ENCODE measurements at places on chromosomes 5 and 9.

DNA sequence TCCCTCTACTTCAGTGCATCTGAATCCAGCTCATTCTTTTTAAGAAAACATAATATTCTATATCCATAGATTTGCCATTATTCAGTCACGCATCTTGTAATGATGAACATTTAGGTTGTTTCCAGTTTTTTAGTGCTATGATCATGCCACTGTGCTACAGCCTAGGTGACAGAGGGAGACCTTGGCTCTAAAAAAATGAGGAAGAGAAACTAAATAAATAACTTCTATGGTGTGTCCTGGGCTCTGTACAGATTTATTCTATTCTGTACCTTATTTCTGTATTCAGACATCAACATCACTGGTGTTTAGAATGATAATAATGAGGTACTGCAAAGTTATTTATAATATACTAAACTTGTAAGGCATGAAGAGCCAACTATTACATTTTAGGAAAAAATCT lies 45.9 kb downstream of the PDE8B start:
- ATAC-seq = no peak

- ATAC-seq = peak; percentile 85
These were observed at the start of gene ARHGEF28 for GRCh38 chr5:73625944-73626811. Gene ARHGEF28, plus strand, starts transcription at chr5:73626196. Its CDS starts 58,656 bp downstream, at chr5:73684852.

GRCh38 chr5:2701592-2701991 lies 49.9 kb downstream of the IRX2 start:
- ATAC-seq = peak; percentile 39

GRCh38 chr5:116076496-116076895 lies 8.3 kb upstream of the COMMD10 start:
- no peak for ATAC-seq

DNA sequence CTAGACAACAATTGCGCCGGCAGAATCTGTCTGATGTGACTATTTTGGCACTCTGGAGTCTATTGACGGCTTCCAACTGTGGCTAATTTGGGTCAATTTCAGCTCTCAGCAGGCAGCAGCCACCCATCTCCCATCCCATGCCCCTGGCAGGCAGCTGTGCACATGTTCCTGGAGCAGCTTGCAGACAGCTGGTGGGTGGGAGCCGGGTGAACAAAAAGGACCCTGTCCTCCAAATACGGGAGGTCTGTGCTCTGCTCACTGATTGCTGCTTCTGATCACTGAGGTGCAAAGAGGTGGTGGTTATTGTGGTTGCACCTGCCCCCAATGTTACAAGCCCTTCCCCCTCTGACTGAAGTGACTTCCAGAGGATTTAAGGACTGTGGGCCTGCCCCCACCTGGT lies 45.0 kb upstream of the N4BP3 start:
- no peak for ATAC-seq

DNA sequence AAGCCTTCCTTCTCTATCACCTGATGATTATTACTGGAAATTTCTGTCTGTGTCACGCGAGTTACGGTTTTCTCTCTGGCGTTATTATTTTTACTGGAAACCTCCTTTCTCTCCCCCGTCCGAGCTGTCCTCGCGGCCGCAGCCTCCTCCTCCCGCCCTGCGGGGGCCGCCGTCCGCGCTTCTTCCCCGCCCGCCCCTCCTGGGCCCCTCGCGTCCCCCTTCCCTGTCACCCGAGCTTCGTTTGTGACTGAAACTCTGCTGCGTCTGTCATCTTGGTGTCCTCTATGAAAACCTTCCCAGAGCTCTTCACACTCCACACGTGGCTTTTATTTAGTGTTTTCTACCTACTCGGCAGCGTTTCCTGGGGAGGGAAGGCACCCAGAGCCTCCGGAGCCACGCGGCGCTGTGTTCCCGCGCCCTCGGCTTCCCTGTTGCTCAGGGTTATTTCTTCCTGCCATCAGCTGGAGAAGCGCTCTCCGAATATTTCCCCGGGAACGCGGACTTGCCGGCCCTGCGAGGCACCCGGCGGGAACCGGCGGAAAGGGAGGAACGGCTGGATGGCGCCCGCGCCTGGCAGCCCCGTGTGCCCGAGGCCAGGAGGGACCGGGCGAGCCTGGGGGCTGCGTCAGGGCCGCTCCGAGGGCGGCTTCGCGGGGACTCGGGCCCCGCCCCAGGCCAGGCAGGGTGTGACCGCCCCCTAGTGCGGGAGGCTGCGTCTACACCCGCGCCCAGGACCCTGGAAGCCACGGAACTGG lies 33.9 kb downstream of the TRIP13 start:
- ATAC-seq = no peak

- ATAC-seq = no peak
These were observed 71.7 kb downstream of the GABRA6 start for GRCh38 chr5:161757223-161757622.

DNA sequence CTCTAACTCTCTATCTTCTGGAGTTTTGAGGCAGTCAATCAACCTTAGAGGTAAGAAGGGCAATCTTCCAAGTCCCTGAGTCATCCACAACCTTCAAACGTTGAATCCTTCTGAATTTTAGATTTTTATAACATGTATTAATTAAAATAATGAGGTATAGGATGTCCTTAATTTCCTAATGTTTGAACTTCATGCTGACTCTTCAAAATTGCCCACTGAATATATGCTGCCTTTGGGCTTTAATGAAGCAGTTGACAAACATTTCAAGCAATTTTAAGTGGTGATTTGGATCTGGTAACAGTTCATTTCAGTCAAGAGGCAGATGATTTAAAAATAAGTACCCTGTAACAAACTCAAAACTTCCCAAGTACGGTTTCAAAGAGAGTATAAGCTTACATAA lies 26.0 kb downstream of the ERP44 start:
- no peak for ATAC-seq

DNA sequence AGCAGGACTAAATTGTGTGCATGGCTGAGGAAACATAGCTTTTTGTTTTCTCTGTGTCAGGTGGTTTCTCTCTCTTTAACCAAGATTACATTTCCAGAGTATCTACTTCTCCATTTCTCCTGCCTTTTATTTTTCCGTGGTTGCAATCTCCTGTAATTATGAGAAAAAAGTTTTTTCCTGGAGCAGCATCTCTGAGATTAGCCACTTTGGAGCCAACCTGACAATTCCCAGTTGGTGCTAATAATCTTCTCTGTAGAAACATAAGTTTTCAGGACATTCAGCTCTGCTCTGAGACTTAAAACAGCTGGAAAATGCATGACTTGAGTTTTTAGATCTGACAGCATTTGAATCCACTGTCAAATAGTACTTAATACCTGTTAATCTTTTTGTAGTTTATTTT lies 67.1 kb upstream of the GAS1 start:
- no peak for ATAC-seq

- no peak for ATAC-seq
These were observed 8.3 kb upstream of the LCN1 start for GRCh38 chr9:135512904-135513303.

- no peak for ATAC-seq
These were observed 196.5 kb downstream of the COMMD10 start for GRCh38 chr5:116281309-116281708.

DNA sequence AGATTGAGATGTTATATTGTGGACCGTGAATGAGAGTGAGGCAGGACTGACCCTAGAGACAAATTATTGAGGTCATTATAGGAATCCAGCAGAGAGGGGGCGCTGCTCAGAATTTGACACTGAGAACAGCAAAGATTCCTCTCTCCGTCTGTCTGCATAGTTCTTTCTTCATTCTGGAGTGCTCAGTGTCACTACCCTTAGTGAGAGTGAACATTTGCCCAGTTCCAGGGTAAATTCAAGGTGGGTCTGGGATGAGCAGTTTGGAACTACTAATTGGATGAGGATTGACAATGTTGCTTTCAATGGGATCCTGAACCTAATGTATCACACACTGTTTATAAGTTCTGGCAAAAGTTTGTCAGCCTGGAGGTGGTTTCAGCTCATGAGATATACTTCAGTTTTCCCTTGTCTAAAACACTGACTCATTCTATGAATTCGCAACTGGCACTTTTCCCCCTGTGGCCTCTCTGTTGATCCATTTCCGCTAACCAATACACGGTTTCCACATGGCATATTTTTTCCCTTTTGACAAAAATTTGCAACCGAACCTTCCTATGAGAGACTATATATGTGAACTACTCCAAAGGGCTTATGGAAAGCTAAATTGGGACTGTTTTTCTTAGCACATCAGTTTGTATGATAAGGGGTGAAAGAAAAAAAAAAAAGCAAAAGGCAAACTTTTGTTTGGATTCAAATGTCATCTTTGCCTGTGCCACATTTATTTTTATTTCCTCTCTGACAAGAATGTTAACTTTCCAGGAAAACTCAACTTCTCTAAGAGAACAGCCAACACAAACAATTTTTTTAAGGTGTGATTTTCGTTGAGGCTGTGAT lies 1240.7 kb upstream of the WWC1 start:
- ATAC-seq = no peak

DNA sequence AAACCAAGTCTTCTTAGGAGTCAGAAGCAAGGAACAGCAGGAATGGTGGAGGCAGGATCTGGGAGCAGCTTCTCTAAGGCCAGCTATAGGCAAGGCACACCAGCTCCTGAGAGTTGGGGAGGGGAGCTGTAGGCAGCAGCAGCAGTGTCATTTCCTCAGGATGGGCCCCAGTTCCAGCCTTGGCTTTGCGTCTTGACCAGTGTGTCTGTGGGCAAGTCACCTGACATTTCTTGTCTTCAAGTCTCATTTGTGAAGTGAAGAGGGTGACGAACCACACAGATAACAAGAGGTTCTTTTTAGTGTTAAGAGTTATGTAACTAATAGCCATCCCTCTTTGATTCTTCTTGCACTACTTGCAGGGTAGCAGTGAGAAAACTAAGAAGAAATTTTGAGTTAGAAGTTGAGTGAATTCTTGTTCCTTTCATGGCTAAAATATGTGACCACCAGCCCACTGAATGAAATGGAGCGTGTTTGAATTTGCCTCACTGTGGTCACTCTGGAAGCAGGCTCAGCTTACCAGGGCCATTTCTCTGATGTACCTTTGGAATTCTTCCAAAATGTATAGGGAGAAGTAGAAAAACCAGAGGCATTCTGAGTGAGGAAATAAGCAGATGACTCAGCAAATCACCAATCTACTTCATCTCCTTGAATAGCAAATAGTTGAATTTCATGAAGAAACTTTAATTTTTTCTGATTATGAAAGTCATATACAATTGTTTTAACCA lies 42.4 kb downstream of the RHOBTB3 start:
- peak; percentile 56 for ATAC-seq

DNA sequence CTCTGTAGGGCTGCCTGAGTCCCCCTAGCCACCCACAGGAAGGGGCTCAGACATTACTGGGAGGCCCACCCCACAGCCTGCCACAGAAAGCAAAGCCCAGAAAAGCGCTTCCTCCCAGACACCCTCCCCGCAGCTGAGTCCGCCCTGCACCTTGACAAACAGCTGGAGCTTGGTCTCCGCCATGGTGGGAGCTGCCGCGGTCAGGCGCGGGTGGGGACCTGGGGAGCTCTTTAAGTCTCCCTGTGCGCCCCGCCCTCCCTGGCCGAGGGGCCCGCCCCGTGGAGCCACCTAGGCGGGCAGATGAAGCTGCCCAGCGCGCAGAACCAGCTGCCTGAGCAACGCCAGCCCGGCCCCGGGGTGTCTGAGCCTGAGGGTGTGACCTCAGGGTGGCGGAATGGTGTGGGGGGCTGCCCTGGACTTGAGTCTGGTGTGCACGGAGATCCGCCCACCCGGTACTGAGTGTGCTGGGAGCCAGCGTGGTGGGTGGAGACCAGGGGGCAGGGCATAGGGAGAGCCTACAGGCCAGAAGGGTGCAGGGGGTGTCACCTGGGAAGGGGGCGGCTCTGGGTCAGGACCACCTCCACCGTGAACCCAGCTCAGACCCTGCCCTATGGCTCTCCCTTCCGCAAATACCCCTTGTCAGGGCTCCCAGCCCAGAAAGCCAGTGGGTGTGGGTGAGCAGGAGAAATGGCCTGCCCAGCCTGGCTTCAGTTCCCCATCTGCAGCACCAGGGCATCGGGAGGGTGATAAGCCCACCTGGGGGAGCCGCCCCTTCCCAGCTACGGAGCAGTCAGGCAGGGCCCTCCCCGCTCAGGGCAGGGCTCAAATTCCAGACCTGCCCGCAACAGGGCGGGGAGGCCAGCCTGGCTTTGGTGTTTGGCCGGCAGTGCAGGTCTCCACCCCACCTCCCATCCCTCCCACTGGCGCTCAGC lies at the start of gene CLIC3:
Gene CLIC3 (minus strand): TSS at position 208 of the 932 bp plus-strand sequence. CDS start 25 bp downstream, at position 183.
- peak; percentile 32 for ATAC-seq

DNA sequence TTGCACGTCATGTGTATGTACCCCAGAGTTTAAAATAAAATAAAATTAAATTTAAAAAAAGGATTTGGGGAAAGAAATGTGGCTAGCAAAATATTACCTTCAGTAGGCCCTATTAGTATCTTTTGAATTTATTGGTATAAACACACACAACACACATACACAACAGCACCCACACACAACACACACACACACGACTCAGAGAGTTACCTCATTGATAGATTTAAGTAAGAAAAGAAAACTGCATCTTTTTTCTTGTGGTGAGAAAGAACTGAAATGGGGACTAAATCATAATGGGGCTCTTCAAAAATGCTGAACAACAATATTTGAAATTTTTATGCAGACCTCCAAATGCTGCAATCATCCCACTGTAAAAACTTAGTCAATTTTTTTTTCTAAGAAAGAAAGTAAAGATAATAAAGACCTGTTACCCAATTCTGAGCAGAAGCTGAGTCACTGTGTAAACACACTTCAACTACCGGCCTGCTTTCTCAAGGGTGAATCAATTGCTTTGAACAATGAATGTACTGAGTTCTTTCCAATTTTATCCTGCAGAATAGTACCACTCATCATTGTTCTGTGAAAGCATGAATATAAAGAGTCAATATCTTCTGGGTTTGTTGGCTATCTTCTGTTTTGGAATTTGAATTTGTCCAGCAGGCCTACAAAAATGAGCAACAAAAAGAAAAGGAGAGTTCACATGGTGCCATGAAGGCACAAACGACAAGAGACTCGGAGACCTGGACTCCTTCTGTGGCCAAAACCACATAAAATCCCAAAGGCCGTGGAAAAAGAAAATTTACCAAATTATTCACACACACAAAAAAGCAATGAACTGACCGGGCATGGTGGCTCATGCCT lies 57.9 kb upstream of the CCNG1 start:
- ATAC-seq = no peak

- no peak for ATAC-seq
These were observed 112.4 kb upstream of the ACOT12 start for GRCh38 chr5:81506378-81506777.

- ATAC-seq = no peak
These were observed 553.7 kb downstream of the ZNF608 start for GRCh38 chr5:124192716-124193115.

DNA sequence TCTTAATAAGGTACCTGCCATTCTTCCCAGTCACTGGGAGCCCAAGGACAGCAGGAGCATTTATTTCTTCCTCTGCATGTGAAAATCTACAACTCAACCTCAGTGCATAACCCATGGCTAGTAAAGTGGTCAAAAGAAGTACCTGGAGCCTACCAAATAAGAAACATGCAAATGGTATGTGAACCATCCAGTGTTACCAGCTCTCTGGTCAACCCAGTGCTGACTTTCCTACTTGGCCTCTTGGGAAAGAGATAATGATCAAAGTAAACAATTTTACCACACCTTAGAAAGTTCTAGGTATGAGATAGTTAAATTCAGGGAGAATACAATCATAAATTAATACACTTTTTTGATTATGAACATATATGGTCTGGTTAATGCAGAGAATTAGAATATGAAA lies 325.6 kb downstream of the ENC1 start:
- no peak for ATAC-seq

- ATAC-seq = no peak
These were observed 40.2 kb upstream of the DTWD2 start for GRCh38 chr5:119028575-119028974.
